ENCODE measurements at places on chromosomes 1 and 21.
A peak's percentile ranks its signal among the peaks of the same experiment; 100 is the strongest.

DNA sequence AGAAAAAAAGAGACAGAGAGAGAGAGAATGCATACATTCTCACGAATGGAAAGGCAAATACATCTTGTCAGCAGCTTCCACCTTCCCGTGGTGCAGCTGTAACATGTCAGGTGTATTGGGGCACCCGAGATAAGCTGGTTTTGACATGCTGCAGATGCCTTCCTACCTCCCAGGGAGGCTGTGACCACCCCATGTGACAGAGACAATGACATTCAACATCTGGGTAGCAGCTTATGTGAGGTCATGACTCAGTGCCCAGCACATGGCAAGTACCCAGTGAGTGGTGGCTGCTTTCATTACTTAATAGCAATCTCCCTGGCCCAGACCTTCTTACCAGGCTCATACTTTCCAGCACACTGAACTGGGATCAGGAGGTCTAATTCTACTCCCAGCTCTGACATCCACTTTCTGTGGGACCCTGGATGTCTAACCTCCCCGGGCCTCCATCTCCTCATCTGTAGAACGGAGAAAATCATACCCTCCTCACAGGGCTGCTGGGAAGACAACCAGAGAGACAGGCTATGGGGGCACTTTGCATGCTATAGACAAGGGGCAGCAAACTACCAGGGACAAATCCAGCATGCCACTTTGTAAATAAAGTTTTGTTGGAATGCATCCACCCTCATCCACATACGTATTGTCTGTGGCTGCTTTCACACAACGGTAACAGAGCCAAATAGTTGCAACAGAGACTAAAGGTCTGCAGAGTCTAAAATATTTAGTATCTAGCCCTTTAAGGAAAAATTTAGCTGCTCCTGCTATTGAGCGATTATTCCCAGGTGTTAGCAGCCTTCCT lies 38.5 kb upstream of the ZBTB40 start:
- DNase-seq, result peak; percentile 28

- DNase-seq, result no peak
Observed at GRCh38 chr1:39576016-39576657, 453 bp downstream of the PABPC4 start.

GRCh38 chr1:72637593-72637992 lies 355.3 kb upstream of the NEGR1 start:
- no peak for DNase-seq

DNA sequence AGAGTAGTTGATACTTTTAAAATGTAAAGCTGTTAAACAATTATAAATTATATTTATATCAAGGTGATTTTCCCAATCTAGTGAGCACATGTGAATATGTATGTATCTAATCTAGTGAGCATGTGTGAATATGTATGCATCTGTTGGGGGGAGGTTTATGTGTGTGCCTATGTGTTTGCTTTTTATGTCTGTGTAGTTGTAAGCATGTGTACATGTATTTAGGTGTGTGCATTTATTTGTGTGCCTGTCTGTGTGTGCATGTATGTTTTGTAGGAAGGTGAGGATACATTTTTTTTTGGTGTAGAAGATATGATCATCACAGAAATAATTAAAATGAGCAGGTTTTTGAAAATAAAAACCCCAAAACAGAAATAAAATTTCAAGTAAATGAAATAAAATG lies 318.9 kb upstream of the CHRM3 start:
- DNase-seq, result no peak

DNA sequence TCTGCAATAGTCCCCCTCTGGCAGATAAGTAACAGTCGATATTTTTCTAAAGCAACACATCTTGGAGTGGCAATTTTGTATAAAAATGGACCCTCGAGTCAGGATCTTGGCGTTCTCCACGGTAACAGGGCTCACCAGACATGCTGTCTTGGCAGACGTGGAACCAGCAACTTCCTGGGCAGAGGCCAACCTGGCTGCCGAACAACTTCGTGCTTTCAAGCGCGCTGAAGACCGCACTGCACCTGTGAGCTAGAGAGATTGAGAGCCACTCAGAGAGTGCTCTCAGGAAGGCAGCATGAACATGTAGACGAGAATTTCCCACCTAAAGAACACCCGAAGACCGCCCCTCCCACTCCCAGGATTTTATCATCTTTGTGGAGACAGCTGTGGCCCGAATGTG lies 7.3 kb downstream of the C1orf174 start:
- no peak for DNase-seq

DNA sequence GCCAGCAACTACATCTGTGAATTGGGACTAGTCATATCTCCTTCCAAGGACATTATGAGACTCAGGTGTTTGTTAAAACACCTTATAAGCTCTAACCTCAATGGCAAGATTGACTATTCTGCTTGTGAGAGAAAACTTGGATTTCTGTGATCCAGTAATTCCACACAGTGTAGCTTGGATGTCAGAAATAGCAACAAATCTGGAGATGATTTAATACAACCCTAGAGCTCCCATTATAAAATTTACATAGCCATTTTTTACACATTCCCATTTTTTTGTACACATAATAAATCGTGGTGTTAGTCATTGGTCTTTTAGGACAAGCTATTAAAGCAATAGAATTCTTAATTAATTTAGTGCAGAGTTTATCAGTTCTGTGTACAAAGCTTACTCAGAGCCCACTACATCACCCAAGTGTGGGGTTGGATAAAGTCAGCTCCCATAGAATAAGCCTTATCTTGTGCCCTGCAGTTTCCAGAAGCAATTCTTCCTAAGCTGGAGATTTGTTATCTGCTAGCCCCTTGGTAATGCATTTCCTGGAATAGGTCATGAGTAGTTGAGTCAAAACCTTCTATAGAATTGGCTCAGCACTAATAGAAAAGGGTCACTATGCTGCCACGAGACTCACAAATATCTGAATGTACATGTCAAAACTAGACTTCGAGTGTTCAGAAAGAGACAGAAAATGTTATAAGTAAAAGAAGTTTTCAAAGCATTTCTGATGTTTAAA lies 434.0 kb upstream of the RUNX1 start:
- DNase-seq, result no peak

DNA sequence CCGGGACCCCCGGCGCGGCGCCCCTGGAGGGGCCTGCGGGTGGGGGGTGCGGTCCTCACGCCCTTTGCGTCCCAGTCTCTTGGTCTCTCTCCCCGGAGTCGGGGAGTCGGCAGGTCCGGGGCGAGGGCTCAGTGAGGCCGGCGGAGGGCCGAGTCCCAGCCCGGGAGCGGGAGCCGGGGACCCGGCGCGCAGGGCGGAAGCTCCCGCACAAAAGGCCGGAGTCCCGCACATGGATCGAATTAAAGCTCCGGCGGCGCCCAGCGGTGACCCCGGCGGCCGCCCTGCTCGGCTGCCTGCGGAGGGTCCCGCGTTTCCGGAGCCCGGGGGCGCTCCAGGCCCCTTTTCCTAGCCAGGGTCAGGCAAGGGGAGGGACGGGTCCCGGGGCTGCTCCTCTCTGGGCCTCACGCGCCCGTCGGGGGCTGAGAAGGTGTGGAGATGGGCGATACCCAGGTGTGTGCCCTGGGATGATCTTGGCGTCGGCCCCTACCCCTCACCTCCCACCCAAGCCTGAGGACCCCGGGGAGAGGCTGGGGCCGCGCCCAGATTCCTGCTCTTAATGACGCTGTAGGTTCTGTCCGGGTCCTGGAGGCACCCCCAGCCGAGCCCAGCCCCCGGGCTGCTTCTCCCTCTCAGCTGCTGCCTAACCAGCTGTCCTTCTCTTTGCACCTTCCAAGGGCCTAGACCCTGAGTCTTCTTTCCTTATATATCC lies 512 bp downstream of the FBLIM1 start:
- no peak for DNase-seq

DNA sequence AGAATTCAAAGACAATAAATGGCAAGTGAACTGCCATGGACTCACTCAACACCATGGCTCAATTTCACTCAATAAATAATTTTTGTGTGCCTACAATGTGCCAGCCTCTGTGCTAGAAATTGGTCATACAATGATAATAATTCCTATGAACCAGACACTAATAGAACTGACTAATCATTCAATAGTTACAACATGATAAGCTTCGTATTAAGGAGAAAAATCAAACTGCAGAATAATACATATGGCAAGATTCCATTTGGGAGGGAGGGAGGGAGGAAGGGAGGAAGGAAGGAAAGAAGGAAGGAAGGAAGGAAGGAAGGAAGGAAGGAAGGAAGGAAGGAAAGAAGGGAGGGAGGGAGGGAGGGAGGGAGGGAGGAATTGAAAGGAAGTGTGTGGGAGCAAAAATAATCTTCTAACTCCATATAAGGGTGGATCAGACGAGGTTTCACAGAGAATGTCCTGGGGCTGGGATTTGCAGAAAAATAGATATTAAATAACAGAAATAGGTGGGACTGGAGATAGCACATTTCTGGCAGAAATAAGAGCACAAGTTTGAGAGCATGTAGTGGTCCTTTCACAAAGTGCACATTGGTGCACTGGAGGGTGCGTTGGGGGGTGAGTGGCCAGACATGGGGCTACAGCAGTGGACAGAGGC lies 52.9 kb downstream of the JAK1 start:
- no peak for DNase-seq

- DNase-seq, result no peak
Observed at GRCh38 chr1:43420874-43421273, 31.2 kb downstream of the SZT2 start.

DNA sequence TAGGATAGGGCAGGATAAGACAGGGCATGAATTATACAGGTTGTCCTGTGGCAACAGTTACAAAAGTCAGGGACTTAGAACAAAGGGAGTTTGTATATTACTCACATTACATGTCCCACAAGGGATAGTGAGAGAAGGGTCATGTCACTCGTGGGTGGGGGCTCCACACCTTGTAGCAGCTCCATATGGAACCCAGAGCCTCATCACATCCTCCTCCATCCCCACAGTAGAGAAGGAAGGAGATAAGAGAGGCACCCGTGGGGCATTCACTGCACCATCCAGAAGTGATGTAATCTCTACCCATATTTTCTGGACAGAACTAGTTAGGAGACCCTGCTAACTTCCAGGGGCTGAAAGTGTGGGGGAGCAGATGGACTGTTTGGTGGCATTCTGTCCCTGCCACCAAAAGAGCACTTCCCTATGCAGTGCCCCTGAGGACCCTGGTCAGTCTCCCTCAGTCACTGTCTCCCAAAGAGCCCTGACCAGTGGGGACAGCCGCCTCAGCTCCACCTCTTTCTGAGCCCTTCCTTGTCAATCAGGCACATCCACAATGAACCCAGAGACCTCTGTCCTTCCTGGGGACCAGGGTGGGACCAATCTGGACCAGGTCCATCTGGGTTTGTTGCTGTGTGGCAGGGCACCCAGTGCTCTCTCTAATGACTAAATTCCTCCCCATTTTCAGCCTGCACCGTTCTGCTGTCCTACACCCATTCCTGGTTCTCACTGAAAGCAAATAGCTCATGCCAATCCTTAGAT lies 154.8 kb upstream of the ETV3 start:
- DNase-seq, result no peak

DNA sequence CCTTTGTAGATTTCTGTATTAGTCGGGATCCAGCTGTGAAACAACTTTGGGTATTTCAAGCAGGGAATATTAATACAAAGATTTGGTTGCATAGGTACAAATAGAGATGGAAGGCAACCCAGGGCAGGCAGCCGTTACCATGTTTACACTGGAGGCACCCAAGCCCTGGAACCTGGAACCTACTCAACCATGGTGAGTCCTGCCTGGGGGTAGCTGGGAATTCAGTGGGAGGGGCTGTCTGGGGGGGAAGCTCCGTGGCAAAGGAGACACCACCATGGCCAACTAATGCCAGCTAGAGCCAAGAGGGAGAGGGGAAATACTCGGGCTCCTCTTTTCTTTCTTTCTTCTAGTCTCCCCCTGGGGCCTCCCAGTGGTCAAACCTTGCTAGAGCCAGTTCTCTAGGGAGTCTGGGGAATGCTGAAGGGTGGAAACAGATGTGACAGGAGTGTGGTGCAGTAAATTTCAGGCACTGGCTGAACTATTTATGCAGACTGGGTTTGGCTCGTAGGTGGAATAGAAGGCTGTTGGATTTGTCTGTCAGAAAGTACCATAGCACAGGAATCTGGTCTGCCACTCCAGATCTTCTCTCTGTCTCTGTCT lies 91.9 kb upstream of the CACNA1E start:
- no peak for DNase-seq

Measured in brain microvascular endothelial cell (primary cell).